Muscle of leg (tissue), 16 donors: ENCODE measurements at places on chromosomes 4 and X. TPM values are rescaled to one million over a fixed set of nuclear protein-coding genes. Genes with fewer than 3 reads are reported as not detected.

The AKAP4 gene
- total RNA-seq = 0.66 TPM

The SRP72 gene
- total RNA-seq = 49.3 TPM

The PCDH11X gene
- 0.80 TPM for total RNA-seq

The TASL gene
- 0.75 TPM for total RNA-seq

The FAM9C gene
- total RNA-seq = not detected

The RCHY1 gene
- 19.2 TPM for total RNA-seq

The CENPVL3 gene
- 0.09 TPM for total RNA-seq

The YIPF7 gene
- total RNA-seq = 2.8 TPM

The MAGEA11 gene
- total RNA-seq = not detected

The PCDH7 gene
- 50.5 TPM for total RNA-seq

The TRIM60 gene
- not detected for total RNA-seq

The SLC4A4 gene
- 14.9 TPM for total RNA-seq

The SLC34A2 gene
- 0.04 TPM for total RNA-seq

The GAGE2A gene
- not detected for total RNA-seq

The MID1 gene
- total RNA-seq = 19.3 TPM

The FAM9B gene
- total RNA-seq = not detected

The ETDA gene
- not detected for total RNA-seq

The HSD17B13 gene
- 0.22 TPM for total RNA-seq

The STK32B gene
- total RNA-seq = 3.8 TPM

The MUC7 gene
- not detected for total RNA-seq

The TCEAL7 gene
- total RNA-seq = 155 TPM

The C1QTNF7 gene
- 2.8 TPM for total RNA-seq

The PARM1 gene
- total RNA-seq = 65.7 TPM

The TMPRSS11F gene
- not detected for total RNA-seq

The PAGE1 gene
- not detected for total RNA-seq

The RBM46 gene
- total RNA-seq = 0.09 TPM

The SORBS2 gene
- total RNA-seq = 17.7 TPM

The SLC7A11 gene
- 0.93 TPM for total RNA-seq

The TSC22D3 gene
- 64.2 TPM for total RNA-seq

The ERAS gene
- not detected for total RNA-seq

The SERTM2 gene
- 0.49 TPM for total RNA-seq

The CD38 gene
- total RNA-seq = 0.44 TPM

The GPR82 gene
- 0.04 TPM for total RNA-seq

The NKRF gene
- 3.5 TPM for total RNA-seq

The RTL3 gene
- 1.3 TPM for total RNA-seq

The BMPR1B gene
- 21.1 TPM for total RNA-seq

The SLC9B1 gene
- total RNA-seq = 2.6 TPM

The POU3F4 gene
- total RNA-seq = under 0.01 TPM

The PLP2 gene
- 59.0 TPM for total RNA-seq

The PAK3 gene
- total RNA-seq = 8.0 TPM

The PRRG3 gene
- 12.6 TPM for total RNA-seq

The CTSO gene
- 21.6 TPM for total RNA-seq
